ENCODE measurements at places on chromosomes 1 and 21.

GRCh38 chr1:230698130-230698529, 15.8 kb downstream of the AGT start:
- peak; percentile 50 for DNase-seq

GRCh38 chr1:10973552-10973951, 38.9 kb upstream of the TARDBP start:
- peak; percentile 64 for DNase-seq

- DNase-seq: no peak
Measured at GRCh38 chr1:17611991-17612390, 72.5 kb downstream of the ARHGEF10L start.

- no peak for DNase-seq
Measured at GRCh38 chr1:38589036-38589435, 270.5 kb downstream of the RRAGC start.

DNA sequence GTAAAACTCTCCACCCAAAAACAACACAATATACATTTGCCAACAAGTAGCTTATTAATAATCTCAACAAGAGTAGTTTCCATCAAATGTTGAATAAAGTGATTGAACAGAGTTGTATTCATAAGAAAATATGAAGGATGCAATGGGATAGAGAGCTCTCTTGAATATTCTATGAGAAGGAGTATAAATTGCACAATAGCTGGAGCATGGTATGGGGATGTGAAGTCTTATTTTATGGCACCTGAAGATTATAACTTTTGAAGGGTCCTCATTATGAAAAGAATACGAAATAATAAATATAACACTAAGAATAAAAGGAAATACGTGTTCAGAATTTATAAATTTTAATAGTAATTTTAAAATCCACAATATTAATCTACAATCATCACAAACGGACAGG, 1415.1 kb downstream of the KCNT2 start:
- DNase-seq: no peak

- DNase-seq: no peak
Measured at GRCh38 chr1:16324456-16324890, 27.8 kb downstream of the FBXO42 start.

DNA sequence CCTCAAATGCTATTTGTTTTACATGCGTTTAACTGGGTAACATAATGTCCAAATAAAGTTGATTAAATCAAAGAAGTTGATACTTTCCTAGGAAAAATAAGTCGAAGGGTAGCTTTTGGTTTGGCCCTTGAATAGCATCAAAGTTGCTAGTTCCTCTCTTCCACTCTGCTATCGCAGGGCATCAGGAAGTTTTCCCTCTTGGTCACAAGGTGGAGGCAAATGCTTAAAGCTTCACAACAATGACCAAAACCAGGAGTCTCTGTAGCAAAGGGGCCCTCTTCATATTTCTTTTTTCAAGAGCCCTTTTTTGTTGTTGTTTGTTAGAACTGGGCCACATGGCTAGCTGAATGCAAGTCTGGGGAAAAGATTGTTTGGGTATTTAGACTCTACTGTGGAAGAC, 668.4 kb downstream of the KCNT2 start:
- peak; percentile 26 for DNase-seq

DNA sequence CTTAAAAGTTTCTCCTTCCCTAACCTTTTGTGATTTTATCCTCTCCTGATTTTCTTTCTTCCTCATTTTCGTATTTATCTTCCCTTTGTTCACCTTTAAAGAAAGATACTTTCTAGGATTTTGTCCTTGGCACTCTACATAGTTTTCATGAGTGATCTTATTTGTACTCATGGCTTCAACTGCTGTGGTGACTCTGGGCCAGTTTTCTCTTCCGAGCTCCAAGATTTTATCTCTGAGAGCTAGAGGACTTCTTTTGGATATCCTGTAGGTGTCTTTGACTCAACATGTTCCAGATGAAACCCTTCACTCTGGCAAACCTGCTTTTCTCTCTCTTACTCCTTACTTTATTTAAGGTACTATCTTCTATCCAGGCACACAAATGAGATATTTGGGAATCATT, 53.7 kb upstream of the MACF1 start:
- DNase-seq: no peak

- no peak for DNase-seq
Measured at GRCh38 chr1:100313382-100313781, 38.9 kb upstream of the CDC14A start.

DNA sequence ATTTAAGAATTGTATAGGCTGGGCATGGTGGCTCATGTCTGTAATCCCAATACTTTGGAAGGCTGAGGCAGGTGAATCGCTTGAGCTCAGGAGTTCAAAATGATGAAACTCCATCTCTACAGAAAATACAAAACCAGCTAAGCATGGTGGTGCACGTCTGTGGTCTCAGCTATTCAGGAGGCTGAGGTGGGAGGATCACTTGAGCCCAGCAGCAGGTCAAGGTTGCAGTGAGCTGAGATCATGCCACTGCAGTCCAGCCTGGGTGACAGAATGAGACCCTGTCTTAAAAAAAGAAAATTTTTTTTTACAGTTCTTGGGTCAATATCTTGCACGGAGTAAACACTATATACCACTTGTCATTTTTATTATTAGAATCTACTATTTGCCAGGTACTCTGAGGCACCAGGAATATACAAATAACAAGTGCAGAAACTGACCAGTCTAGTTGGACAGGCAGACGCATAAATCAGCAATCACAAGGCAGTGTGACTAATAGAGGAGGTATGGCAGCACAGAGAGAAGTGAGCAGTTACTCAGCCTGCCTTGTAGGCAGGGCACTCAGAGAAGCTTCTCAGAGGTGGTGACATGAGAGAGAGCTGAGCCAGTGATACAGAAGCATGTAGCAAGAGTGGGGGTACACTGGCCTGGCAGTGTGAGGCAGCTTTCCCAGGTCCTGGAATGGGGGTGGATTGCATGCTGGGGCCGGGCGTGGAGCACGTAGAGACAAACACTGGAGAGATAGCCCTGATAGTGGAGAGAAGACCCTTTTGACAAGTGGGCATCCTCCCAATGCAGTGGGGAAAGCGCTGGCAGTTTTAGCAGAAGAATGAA, 8.0 kb downstream of the PHLDA3 start:
- no peak for DNase-seq

DNA sequence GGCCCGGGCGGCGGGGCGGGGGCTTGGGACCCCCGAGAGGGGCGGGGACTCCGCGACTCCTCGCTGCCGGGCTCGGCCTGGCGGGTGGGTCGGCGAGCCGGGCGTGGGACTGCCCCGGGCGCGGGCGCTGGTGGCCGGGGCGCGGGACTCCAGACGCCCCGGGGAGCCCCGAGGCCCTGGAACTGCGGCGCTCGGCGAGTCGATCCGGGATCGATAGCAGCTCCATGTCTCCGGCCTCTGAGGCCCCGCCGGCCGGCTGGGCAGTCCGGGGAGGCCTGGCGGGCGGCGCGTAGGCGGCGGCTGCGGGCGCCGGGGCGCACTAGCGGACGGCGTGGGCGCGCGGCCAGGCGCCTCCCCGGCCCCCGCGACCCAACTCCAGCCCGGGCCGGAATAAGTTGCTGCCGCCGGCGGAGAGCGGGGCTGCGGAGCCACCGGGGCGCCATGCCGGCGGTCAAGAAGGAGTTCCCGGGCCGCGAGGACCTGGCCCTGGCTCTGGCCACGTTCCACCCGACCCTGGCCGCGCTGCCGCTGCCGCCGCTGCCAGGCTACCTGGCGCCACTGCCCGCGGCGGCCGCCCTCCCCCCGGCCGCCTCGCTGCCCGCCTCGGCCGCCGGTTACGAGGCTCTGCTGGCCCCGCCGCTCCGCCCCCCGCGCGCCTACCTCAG, 400 bp downstream of the SAMD11 start:
- DNase-seq: no peak

DNA sequence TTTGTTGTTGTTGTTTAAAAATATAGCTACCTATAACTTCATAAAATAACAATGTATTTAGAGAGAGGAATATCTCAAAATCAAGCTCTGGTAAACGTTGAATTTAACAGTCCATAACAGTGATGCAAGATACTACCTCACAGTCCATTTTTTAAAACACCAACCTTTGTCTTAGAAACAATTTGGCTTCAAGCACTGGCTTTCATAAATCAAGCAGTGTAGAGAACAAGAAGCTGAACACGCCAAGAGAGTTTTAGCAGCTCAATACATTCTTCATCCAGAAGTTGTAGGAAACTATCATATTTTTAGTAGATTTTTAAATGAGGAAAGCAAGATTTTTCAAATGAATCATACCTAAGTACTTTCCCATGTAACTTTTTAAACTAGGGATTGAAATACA, 334.3 kb upstream of the ADAMTS5 start:
- DNase-seq: no peak

DNA sequence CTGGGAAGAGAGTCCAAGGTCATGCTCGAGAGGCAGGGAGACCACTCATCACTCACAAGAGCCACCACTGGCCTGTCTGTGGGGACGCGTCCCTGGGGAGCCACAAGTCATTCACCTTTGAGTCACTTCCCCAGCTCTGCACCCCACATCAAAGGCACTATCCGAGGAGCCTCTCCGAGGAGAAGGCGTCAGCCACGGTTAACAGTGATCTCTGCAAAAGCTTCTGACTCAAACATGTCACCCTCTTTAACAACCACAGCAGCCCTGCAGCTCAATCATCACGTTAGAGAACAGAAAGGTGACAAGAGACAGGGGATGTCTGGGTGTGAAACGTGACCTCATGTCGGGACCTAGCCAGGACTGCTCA, 9.0 kb downstream of the LRRC47 start:
- no peak for DNase-seq

DNA sequence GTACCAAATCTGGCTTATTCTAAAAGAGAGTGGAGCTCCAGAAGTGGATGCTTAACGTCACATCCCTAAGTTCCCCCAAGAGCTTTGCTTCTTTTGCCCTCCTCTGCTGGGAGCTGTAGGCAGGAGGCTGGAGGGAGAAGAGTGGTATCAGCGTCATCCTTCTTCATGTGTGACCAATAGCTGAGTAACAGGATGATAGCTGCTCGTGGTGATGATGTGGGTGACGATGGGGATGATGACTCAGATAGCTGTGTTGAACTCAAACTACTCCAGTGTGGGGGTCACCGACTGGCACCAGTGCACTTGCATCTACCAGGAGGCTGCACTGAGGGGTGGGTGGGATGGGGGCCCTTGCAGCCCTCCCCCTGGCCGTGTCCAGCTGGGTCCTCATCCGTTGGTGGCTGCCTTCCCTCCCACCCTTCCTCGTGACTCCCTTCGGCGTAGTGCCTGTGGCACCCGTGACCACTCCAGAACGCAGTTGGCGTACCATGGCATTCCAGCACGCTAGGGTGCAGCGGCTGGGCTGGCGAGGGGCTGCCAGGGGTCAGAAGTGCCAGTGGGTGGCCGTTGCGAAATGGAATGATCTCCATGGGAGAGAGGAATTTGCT, 1.1 kb downstream of the IGFN1 start:
- DNase-seq: no peak
